ENCODE measurements at places on chromosomes 6 and 20.

DNA sequence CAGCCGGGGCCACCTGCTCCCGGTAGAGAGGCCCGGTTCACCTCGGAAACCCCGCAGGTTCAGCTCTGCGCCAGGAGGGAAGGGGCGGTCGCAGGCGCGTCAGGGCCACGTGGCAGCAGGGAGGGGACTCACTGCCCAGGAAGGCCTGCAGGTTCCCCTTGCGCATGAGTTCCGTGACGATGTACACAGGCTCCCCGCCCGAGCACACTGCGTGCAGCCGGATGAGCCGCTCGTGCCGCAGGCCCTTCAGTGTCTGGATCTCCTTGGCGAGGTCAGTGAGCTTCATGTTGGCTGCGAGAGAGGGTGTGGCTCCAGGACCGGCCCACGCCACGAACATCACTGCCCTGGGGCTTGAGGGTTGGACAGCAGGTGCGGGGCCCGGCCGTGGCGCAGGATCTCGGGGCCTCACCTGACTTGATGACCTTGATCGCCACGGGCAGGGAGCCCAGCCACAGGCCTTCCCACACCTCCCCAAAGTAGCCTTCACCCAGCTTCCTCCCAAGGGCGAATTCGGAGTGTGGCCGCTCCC is 4.9 kb upstream of the PTK6 start:
- DNase-seq = no peak

DNA sequence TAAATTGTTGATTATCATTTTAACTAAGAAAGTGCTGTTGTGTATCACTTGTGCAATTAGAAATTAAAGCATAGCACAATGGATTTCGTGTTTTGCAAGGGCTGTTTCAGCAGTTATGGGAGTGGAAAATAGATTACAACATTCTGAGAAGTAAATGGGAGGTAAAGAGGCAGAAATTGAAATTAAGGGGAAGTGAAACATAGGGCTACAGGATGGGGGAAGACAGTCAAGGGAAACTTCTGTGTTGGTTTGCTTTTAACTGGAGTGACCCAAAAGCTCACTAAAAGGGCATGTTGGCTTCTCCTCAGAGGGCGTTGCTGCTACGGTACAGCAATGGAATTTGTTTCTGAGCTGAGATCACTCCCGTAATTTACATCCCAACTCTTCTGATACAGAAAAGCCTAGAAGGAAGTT is 147.5 kb downstream of the BCAS1 start:
- DNase-seq = no peak

DNA sequence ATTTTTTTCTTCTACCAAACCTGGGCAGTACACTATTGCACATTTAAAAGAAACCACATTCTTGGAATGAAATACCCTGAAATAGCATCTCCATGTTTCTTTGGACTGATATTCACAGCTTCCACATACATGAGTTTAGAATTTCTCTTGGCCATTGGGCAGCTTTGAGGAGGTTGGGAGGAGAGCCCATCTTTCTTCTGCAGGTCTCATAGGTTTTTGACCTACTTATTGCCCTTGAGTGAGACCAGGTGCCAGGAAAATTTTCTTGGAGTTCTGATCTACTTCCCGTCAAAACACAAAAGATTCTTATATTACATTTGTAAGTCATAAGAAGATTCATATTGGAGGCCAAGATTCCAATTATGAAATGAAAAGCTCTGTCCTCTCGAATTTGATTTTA is 212.0 kb downstream of the IBTK start:
- no peak for DNase-seq

DNA sequence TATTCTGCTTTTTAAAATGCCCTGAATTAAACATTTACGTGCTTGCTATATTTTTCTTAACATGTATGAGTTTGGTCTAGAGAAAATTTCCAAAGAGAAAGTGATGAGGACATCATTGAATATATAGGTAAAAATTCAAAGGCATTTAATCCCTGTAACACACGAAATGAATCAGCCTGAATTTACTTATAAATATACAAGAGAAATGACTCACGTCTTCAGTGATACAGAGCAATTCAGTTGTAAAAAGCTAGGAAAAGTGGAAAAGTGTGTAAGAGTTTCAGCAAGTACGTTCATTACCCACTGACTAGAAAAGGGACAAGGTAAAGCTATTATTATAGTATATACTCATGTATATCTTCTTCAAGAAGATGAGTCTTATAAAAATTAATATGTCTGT is 124.8 kb downstream of the HIVEP1 start:
- DNase-seq = no peak

- DNase-seq = no peak
These were observed 20.0 kb upstream of the PXDC1 start for GRCh38 chr6:3771407-3772011.

DNA sequence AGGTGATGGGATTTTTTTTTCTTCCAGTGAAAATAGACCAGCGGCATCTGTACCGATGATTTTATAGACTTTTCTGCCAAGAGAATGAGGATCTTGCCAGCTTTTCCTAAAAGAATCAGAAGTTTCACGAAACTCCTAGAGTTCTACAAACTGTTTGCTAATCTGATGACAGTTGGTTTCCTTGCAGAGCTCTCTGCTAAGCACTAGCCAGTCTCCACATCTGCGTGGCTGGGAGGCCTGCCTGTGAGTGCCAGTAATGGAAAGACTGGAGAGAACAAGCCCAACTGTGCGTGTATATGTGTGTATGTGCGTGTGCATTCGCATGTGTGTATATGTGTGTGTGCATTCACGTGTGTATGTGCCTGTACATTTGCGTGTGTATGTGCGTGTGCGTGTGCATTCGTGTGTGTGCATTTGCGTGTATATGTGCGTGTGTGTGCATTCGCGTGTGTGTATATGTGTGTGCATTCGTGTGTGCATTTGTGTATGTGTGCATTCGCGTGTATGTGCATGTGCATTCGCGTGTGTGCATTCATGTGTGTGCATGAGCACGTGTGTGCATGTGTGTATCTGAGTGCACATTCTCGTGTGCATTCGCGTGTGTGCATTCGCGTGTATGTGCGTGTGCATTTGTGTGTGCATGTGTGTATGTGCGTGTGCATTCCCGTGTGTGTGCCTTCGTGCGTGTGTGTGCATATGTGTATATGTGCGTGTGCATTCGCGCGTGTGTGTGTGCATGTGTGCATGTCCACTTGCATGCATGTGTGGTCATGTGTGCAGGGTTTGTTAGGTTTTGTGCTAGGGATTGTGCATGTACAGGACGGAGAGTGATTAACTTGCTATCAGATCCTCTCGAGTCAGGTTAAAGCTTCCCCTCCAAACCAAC is 379.4 kb downstream of the TAF4 start:
- no peak for DNase-seq

Measured in activated T-cell treated with anti-CD3 and anti-CD28 coated beads, Interleukin-2, amount 50 U/mL, for 24 hours (primary cell).